Eye (tissue), 1 donor: ENCODE measurements at places on chromosomes 16 and 17.

- no peak for DNase-seq
Observed at GRCh38 chr17:66275651-66276050, 26.8 kb upstream of the PRKCA start.

- no peak for DNase-seq
Observed at GRCh38 chr16:11731222-11731621, 11.4 kb downstream of the TXNDC11 start.

- no peak for DNase-seq
Observed at GRCh38 chr17:3447625-3448024, 14.0 kb upstream of the OR1E2 start.

GRCh38 chr16:17252064-17252463 lies 218.7 kb downstream of the XYLT1 start:
- DNase-seq = no peak

GRCh38 chr16:64403352-64403751 lies 718.5 kb downstream of the CDH11 start:
- no peak for DNase-seq

GRCh38 chr16:68370581-68371275 lies 59.9 kb downstream of the PRMT7 start:
- DNase-seq = no peak

- no peak for DNase-seq
Observed at GRCh38 chr17:56185491-56186221, 32.4 kb downstream of the ANKFN1 start.

GRCh38 chr16:48824271-48824670 lies 214.3 kb upstream of the N4BP1 start:
- DNase-seq = peak; percentile 66

DNA sequence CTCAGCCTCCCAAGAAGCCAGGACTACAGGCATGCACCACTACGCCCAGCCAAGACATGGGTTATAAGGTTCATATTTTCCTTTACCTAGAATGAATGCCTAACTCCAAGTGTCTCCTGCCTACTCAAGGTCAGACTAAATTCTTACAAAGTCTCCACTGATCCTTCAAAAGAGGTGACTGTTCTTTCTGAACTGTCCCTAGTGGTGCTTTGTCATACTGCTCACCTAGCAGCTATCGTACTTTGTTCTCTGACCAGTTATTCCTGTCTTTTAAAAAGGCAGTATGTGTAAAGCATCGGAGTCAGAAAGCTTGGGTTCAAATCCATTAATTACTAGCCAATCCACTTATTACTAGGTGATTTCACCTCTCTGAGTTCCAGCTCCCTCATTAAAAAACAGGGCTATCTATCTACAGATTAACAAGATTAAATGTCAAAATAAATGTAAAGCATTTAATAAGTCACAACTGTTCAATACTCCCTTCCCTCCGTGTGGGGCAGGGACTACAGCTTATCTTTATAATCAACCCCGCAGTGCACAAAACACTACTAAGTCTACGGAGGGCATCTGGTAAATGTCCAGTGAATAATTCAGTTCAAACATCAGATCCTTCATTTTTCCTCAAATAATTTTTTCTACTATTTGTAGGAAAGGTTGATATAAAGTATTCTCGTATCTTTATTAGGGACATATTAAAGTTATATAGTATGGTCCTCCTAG lies 20.0 kb upstream of the ITGA2B start:
- no peak for DNase-seq

DNA sequence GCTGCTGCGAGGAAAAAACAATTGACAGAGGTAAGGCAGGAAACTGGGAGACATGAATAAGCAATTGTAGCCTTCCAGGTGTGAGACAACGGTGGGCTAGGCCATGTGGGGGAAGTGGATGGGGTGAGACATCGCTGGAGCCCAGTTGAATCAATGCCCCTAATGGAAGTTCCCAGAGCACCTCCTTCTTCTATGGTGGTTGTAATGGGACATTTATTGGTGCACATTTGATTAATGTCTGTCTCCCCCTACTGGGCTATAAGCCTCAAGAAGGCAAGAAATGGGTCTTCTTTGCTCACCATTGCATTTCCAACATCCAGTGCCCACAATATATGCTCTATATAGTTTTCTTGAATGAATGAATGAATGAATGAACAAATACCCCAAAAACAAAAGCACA lies 22.7 kb upstream of the CD300E start:
- no peak for DNase-seq

DNA sequence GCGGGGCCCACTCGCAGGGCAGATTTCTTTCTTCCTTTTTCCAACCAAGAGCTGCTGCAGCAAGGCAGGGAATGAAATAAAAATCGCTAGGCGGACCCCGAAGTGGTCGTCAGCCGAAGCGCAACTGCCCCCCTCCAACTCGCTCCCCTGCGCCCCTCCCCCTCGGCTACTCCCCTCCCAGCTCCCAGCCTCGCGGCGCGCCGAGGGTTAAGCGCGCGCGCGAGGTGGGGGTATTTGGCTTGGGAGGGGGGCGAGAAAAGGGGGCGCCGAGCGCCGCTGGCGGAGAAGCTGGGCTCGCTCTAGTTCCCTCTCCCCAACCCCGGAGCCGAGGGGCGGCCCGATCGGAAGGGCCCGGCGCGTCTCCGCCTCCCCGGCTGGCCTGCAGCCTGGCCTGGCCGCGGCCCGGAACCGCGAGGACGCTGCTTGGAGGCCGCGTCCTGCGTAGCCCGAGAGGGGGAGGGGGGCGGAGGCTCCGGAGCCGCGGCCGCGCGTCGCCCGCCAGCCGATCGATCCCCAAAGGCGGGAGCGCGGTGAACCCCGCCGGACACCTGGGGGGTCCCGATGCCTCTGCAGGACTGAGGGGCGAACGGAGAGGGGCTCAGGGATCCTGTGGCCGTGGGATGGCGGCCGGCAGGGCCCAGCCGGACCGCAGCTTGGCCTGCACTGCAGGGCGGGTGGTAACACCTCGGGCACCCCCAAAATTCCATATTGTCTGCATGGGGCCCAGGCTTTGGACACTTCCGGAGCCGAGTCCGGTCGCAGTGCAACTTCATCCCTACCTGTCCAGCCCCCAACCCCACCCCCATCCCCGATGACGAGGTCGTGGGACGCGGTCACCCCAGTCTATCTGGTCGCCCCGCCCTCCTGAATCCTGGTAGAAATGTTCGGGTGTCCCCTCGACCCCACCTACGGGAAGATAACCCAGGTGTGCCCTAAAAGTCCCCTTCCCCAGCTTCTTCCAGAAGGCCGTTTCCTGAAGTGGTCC lies 4.9 kb upstream of the CBX4 start:
- peak; percentile 86 for DNase-seq

DNA sequence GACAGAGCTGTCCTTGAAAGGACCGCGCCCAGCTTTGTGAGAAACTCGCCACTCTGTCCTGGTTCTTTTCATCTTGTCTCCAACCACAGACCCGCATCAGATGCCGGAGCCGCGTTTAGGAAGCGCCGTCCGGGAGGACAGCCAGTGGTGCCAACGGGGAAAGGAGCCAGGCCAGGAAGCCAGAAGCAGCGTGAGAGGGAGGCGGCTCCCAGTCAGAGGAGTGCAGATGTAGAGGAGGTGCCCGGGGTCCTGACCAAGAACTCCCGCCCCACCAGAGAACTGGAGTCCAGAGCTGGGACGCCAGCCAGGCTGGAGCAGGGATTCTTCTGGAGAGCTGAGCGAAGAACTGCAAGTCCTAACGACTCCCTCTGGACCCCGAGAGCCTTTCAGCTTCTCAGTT lies 49.3 kb upstream of the TNRC6C start:
- no peak for DNase-seq

- peak; percentile 22 for DNase-seq
Observed at GRCh38 chr16:27972500-27972899, 91.0 kb downstream of the GSG1L start.

DNA sequence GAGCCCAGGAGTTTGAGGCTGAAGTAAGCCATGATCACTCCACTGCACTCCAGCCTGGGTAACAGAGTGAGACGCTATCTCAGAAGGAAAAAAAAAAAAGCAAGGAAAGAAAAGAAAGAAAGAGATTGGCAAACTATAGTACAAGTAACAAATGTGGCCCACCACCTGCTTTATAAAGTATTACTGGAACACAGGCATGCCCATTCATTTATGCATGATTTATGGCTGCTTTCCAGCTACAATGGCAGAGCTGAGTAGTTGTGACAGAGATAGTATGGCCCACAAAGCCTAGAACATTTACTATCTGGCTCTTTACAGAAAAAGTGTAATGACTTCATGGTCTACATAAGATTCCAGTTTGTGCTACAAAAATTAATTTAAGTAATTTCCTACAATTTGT lies 23.6 kb downstream of the C16orf87 start:
- no peak for DNase-seq

- DNase-seq = no peak
Observed at GRCh38 chr17:45231481-45232116, 9.9 kb downstream of the FMNL1 start.

DNA sequence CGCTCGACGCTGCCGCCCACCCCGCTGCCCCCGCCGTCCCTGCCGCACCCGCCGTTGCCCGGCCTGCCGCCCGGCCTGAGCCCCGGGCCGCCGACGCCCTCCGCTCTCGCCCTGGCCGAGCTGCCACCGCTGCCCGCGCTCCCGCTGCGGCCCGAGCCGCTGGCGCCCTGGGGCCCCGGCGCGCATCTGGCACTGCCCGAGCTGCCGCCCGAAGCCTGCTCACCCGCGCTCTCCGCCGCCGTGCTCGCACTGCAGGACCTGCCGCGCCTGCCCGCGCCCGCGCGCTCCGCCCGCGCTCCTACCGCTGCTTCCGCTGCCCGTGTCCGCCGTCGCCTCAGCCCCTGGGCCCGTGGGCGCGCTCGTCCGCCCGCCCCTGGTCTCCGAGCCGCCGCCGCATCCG lies 8.4 kb upstream of the CLDN9 start:
- DNase-seq = no peak

GRCh38 chr17:36697903-36698530 lies 96.6 kb downstream of the MRM1 start:
- peak; percentile 72 for DNase-seq

- DNase-seq = no peak
Observed at GRCh38 chr16:81545470-81546250, 101.1 kb downstream of the CMIP start.

GRCh38 chr17:9239246-9239792 lies 218.0 kb downstream of the NTN1 start:
- no peak for DNase-seq

DNA sequence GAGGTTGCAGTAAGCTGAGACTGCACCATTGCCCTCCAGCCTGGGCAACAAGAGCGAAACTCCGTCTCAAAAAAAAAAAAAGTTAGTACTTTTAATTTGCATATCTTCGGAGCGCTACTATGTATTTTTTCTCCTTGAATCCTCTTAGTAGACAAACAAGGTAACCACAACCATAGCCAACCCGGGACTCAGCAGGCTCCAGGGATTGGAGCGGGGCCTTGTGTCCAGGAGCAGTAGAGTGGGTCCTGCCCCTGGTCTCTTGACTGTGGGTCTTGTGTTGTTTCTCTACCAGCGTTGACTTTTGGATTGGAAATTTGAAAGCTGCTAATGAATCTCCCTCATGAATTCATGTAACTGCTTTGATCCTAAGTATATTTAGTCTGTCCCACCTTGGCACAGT lies 32.3 kb downstream of the PRMT7 start:
- DNase-seq = no peak

GRCh38 chr16:18788828-18789514 lies 1.2 kb downstream of the RPS15A start:
- DNase-seq = no peak

DNA sequence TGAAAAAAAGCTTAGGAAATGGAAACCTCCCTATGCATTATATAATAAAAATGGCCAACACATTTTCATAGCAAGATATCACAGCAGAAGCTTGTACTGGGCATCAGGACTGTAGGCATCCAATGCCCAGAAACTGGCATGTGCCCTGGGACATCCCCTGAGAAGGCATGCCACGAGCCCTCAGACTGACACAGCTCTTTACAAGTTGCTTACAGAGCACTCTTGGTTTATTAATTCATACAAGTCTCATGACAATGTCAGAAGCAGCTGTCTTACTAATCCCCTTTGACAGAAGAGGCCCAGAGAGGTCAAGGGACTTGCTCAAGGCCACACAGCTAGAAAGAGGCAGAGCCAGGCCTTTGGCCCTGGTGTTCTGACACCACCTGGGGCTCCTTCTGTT lies 5.6 kb upstream of the CCL2 start:
- DNase-seq = no peak

- DNase-seq = no peak
Observed at GRCh38 chr16:87628246-87628923, 26.1 kb downstream of the JPH3 start.

- DNase-seq = no peak
Observed at GRCh38 chr16:21069986-21070385, 80.7 kb downstream of the DNAH3 start.

GRCh38 chr17:64103391-64104364 lies 26.3 kb downstream of the ERN1 start:
- DNase-seq = no peak

DNA sequence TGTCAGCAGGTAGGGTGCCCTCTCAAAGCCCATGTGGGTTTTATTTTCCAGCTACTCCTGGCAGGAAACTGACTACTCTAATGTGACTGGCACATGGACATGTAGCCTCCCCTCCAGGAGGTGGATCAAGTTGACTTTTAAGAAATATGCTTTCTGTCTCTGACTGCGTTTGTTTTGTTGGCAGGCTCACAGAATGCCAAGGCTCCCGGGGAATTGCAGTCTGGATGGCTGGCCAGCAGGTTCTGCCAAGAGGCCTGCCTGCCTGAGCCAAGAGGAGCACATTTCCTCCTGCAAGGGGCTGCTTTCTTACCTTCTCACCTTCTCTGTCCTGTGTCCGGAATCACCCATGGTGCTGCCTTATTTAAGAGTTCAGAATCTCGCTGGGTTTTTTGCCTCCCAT lies 217.3 kb upstream of the ERCC4 start:
- DNase-seq = no peak

GRCh38 chr16:89320782-89321501 lies 103.4 kb downstream of the ZNF778 start:
- peak; percentile 84 for DNase-seq

- no peak for DNase-seq
Observed at GRCh38 chr17:27975146-27976011, 67.1 kb upstream of the NLK start.

DNA sequence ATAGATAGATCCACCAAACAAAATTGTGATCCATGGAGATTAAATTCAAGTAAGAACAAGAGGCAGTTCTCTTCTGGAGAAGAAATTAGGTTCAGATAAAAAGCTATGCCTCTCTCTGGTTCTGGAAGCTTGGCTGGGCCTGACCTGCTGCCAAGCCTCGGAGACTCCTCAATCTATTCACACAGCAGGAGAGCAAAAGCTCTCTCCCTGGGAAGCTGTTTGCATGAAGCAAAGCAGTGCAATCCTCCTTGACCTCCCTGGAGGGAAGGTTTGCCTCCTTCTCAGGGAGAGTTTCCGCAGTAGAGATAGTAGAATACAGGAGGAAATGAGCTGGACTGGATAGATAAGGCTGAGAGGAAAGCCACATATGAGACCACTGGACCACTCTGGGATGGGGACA lies 78.1 kb upstream of the GNAO1 start:
- no peak for DNase-seq

GRCh38 chr16:30802936-30803335 lies 15.9 kb upstream of the ZNF629 start:
- no peak for DNase-seq
